ENCODE measurements at places on chromosomes 7 and 10.
A peak's percentile ranks its signal among the peaks of the same experiment; 100 is the strongest.

GRCh38 chr7:67553378-67553777 lies 556.7 kb downstream of the TYW1 start:
- no peak for DNase-seq

- DNase-seq = peak; percentile 73
These were observed 322.4 kb downstream of the HGF start for GRCh38 chr7:81447351-81447952.

DNA sequence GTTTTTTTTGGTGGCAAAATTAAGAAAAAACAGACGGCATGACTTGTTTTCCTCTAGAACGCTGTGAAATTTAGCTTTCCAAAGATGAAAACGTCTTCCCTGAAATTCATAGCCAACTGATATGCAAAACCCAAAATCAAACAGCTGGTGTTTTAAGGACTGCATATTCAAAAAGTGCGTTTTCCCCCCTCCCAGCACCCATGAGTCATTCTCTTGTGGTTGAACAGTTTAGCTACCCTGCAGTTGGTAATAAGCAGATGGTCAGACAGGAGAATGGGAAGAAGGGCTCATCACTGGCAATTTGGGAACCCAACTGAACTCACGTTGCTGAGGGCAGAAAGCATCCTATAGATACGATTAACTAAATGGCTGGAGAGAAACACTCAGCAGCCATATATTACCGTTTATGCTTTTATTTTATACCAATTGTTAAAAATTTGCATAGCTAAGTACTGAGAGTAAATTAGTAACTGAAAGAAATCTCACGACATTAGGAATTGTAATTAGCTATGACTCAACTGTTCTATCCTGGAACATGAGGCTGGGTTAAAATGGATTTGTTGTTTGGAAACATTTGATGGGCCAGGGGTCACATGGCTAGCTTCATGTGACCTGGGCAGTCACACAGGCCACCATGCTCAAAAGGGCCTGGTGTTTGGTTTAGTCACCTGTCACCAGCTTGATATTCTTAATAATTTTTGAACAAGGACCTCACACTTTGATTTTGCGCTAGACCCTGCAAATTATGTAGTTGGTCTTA lies 343.1 kb downstream of the PHTF2 start:
- DNase-seq = peak; percentile 74

DNA sequence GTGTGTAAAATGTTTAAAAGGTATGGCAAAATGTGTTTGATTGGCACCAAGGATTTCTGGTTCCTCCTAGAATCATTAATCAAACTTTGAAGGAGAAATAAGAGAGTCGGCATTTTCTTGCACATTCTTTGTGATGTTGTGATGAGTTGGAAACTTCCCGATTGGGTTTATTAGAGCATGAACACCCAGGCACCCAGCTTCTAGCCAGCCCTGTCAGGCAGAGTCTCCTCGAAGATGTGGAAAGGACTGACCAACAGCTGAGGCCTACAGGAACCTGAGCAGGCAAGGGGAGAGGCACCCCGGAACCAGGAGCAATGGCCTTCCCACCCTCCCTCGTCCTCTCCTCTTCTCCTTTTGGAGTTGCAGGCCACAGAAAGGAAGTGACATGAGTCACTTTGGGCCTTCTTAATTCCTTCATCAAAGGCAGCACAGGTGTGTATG lies 68.7 kb downstream of the EGFR start:
- DNase-seq = peak; percentile 80

DNA sequence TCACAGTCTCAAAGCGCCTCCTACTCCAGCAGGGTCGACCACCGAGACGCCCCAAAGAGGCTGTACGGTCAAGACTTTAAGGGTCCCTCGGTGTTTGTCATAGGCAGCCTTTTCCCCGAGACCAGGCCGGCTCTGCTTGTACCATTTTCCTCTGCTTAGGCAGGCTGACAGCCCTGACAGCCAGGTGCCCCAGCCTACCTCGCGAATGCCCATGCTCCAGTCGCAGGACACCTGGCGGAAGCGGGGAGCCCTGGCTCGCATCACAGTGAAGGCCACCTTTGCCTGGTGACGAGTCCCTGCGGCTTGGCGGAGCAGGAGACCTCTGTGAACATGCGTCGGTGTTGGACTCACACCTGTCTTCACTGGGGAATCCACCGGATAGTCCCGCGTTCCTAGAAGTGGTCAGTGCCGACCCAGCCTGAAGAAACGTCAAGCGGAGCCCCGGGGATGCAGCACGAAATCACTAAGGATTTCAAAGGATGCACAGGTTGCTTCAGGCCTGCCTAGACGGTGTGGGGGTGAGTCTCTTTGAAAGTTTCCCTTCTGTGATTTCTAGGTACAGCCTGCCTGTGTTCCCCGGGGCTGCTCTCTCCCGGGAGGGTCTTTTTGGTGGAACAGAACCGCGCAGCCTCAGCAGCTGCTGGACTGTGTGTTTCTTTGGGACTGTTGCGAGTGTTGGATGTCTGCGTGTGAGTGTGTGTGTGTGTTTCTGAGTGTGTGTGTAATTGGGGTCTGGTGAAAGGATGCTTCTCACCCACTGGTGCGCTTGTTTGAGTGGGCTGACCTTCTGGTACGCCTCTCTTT lies 30.5 kb upstream of the ZNF273 start:
- no peak for DNase-seq

DNA sequence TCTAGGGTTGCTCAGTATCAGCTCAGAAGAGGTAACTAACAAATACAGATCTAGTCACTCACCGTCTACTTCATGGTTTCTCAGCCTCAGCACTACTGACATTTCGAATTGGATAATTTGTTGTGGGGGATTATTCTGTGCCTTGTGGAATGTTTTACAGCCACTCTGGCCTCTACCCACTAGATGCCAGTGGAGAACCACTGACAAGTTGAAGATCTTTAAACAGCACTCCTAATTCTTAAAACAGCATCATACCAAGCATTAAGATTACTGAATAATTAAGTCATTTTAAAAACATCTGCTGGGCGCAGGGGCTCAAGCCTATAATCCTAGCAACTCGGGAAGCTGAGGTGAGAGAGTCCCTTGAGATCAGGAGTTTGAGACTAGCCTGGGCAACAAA lies 82.6 kb downstream of the UPF2 start:
- peak; percentile 9 for DNase-seq

DNA sequence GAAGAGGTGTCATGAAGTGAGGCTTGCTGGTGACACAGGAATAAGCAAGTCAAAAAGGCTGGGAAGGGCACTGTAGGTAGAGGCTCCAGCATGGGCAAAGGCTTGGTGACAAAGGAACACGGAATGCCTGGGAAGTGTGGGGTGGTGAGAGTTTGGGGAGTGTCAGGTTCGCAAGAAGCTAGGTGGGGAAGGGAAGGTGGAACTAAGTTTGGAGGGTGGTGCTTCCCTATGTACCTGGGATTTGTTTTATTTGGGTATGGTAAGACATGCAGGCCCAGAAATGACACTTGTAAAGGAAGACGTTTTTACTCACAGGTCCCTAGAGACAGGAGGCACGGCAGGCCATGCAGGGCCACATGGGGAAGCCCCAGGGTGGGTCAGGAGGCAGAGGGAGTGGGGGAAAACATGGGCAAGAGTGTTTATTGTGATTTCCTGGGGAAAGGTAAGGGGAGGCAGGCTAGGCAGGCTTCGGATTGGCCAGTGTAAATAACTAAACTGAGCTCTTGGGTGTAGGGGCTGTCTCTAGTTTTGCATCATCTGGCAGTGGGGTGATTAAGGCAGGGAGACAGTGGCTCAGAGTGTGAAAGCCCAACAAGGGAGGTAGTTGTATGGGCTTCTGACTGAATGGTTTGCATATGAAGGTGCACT lies 52.1 kb downstream of the SH2D4B start:
- no peak for DNase-seq

- no peak for DNase-seq
These were observed 115.8 kb upstream of the CTBP2 start for GRCh38 chr10:125276133-125276532.

- no peak for DNase-seq
These were observed 865 bp downstream of the ZNF438 start for GRCh38 chr10:31030800-31031199.

GRCh38 chr7:129095258-129095657 lies 40.3 kb upstream of the TNPO3 start:
- DNase-seq = no peak

DNA sequence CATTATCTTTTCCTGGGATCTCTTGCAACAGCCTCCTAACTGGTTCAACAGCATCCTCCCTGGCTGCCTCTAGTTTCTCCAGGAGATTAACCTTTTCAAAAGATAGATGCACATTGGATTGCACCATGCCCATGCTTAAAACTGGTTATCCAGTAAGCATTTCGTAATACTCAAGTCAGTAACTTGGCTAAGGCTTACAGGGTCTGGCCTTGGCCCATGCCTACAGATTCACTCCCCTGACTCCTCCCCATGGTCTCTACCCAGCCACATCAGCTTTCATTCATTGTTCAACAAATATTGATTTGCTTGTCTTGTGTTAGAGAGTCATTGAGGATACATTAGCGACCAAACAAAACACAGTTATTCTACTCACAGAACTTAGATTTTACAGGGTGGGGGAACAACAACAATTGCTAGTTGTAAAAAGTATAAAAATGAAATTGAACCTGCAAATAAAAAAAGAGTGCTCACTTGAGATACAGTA lies 1.8 kb upstream of the KIF20B start:
- peak; percentile 58 for DNase-seq

GRCh38 chr10:101323495-101323894 lies 30.5 kb upstream of the BTRC start:
- no peak for DNase-seq

GRCh38 chr7:134449680-134450079 lies 9.2 kb downstream of the AKR1B1 start:
- peak; percentile 21 for DNase-seq

DNA sequence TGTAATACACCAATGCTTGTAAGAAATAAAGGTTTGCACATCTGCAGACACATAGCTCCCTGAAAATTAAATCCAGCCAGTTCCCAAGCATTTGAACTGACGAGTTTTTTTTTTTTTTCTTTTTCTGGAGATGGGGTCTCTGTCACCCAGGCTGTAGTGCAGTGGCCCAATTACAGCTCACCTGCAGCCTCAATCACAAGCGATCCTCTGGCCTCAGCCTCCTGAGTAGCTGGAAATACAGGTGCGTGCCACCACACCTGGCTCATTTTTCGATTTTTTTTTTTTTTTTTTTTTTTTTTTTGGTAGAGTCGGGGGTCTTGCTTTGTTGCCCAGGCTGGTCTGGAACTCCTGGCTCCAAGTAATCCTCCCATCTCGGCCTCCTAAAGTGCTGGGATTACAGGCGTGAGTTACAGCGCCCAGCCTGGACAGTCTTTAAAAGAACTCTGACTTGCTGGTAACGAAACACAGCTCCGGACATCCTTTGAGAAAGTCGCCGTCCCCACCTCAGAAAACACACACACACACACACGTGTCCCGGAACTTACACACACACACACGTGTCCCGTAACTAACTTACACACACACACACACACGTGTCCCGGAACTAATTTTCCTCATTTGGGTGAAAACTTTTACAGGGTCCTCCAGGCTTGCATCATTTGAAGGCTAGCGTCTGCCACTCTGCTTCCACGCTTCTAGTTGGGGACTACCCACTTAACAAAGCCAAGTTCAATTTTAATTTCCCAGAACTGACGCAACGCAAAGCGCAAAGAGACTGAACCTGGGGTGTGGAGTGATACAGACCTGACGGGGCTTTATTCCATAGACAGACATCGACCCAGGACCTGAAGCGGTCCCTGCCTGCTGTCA lies 18.6 kb downstream of the OCM2 start:
- DNase-seq = peak; percentile 17

DNA sequence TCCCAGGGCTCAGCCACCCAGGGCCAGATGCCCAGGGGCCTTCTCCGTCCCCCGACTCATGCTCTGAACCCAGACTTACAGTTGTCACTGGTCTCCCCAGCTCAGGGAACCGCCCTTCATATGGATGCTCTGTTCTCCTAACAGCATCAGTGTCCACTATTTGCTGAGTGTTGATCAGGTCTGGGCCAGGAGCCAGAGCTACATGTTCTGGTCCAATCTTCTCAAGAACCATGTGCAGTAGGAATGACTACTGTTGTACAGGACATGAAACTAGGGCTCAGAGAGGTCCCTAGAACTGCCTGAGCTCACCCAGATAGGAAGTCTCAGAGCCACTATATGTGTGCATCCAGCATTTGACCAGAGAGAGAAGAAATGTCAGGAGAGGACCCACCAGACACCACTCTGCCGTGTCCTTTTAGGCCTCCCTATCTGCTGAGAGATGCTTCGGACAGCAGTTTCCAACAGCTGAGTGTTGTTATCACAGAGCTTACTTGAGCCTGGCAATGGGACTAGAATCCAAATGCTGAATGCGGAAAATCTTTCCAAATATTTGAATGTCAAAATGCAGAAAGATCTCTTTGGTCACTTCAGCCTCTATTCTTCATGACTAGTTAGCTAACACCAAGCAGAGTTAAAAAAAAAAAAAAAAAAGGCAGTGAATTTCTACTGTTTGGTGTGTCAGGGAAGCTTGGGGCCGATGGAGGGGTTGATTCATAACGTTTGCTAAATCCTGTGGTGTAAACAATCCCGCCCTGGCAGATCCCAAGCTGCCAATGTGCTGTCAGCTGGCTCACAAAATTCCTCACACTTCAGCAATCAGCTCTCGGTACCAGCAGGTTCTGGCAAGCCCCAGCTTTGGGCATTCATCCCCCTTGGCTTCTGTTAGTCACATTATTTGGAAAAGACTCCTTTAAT lies 246.1 kb downstream of the TNS3 start:
- DNase-seq = peak; percentile 60

- no peak for DNase-seq
These were observed 171.8 kb downstream of the NXPH1 start for GRCh38 chr7:8605221-8605620.

DNA sequence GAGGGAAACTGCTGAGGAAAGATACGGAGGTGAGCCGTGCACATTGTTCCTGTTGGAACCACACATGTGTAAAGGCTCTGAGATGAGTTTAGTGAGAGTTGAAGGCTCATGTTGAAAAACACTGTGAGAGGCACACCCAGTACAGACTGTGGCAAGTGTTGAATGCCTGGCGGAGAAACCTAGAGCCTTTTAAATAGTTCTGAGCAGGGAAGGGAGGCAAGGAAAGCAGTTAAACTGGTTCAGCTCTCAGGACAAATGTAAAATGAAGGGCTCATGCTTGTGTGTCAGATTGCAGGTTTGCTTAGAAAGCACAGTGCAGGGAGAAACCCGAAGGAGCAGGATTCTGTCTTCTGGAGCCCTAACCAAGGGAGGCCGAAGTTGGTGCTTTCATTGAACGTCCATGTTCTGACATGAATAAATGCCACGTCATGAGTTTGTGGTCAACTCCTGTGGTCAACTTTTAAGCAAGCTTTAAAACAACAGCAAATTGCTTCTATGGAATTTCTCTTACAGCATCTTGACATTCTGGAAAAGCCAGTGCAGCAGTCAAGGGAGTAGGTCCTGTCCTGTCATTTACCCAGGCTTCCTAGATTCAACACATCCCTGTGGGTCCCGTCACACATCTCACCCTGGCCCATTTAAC lies 650.9 kb upstream of the GALNT17 start:
- peak; percentile 20 for DNase-seq

- DNase-seq = peak; percentile 52
These were observed 174.4 kb downstream of the ST7 start for GRCh38 chr7:117127585-117128168.

All from renal cortical epithelial cell (primary cell).